ENCODE measurements at places on chromosomes 16 and 17.

DNA sequence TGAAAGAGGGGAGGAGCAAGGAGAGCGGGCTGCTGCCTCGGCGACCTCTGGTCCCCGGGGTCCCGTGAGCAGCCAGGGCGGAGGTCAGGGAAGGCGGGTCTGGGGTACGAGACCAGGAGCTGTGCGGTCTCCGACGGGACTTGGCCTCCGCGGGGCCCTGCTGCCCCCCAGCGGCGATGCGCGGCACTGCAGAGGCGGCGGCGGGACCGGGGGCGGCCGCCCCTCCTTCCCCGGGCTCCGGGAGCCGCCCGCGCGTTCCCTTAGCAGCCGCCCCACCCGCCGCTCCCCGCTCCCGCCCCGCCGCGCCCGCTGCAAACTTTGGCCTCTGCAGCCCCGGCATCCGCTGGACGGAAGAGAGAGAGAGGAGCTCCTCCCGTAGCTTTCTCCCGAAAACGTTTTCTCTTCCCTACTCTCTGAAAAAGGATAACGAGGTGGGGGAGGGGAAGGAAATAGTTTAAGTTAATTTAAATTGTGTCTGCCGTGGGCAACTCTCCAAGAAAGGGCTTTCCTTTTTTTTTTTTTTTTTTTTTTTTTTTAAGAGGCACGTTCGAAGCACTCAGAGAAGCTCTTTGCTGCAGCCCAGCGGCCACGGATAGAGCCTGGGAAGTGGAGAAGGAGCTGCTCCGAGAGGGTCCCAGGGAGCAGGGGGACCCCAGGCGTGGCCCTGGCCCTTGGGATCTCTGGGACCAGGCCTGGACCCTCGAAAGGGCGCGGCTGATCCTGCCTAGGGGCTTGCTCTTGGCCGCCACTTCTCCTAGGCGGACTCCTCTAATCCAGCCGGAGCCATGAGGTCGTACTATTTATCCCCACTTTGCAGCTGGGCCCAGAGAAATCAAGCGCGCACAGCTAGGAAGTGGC lies 43.2 kb downstream of the C16orf82 start:
- DNase-seq: peak; percentile 93

DNA sequence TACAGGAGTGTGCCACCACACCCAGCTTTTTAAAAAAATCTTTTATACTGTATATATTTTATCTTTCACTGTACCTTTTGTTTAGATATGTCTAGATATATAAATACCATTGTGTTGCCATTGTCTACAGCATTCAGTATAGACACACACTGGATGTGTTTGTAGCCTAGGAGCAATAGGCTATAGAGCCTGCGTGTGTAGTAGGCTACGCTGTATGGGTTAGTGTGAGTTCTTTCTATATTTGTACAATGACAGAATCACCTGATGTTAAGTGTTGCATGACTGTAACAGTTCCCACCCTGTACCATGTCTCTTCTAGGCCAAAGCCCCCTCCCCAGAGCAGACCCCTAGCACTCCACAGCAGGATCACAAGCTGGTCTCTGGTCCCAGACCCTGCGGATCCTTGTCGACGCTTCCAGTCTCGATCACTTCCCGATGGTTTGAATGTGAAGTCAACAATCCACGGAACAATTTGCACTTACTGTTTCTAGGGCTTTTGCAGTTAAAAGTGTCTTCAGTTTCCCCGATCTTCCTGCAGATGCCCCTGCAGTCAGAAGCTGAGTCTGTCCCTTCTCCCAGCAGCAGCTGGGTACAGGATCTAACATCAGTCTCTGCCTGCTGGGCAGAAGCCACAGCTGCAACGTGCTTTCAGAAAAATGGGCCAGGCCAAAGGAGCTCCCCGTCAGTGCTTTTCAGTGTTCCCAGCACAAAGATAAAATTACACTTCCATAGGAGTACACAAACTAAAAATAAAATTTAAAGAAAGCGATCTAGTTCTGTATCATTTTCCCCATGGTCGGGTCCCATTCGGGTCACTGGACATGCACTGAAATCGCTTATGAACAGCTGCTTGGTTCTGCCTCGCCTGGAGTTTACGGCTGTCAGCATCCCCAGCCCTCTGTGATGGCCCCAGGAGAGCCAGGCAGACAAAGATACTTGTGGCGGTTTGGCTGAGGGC lies 35.4 kb downstream of the ADAM11 start:
- DNase-seq: peak; percentile 28

DNA sequence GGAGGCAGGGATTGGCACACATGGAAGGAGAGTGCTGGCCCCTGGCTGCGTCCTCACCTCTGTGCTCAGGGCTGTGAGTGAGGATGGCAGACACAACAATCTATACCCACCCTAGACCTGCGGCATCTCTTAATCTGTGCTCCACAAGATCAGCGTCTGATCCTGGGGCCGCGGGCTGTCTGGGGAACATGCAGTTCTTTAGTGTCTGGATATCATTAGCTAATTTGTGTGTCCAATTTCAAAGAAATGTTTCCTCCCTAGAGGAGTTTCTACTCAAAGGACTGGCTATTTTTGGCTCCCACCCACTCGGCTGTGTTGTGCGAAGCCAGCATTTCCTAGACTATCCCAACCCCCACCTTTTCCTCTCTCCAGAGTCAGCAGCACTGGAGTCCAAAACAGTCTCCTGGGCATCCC lies 93.8 kb downstream of the GRIN2A start:
- no peak for DNase-seq

- DNase-seq: no peak
These were observed 3.3 kb downstream of the IFT20 start for GRCh38 chr17:28331891-28332420.

DNA sequence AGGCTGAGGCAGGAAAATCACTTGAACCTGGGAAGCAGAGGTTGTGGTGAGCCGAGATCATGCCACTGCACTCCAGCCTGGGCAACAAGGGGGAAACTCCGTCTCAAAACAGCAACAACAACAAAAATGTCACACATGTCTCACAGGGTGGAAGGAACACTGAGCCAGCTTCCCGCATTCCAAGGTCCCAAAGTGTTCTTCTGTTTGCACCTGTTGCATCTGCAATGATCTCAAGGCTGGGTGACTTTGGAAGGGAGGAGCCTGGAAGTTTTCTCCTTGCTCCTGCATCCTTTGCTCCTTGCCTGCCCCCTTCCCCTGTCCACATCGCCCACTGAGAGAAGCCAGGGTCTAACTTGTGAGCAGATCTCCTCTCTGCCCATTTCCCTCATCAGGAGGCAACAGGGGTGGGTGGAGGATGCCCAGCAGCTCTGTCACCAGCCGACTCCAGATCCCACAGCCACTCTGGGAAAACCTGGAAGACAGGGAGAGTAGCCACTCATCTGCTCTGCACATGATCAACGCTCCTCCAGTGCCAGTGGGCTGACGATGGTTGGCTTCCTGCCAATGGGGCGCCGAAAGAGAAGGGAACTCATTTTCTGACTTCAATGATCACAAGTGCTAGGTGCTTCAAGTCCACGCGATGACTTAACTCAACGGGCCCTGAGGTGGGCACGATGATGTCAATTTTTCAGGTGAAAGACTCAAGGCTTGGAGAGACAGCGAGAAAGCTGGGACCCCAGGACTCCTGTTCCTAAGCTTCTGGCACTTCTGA lies 12.6 kb downstream of the CHST6 start:
- no peak for DNase-seq

DNA sequence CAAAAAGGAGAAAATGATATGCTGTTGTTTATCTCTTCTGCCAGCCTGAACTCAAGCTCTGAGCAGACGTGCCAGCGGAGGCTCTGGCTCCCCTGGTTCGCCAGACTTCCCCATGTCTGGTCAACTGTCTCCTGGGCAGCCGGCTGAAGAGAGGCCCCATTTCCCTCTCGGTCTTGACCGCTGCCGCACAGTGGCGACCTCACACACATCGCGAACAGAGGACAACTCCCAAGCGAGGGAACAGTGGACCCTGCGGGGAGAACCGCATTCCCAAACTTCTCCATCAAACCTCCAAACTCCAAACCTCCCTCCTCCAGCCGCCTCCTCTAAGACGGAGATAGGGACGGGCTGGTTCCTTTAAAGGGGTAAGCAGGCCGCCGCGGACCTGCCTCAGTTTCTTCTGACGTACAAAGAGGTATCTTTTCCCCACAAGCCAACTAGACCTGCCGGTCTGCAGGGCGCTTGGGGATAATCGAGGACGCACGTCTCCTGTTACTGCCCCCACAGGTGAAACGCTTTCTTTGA lies 24.9 kb upstream of the RFFL start:
- peak; percentile 89 for DNase-seq

DNA sequence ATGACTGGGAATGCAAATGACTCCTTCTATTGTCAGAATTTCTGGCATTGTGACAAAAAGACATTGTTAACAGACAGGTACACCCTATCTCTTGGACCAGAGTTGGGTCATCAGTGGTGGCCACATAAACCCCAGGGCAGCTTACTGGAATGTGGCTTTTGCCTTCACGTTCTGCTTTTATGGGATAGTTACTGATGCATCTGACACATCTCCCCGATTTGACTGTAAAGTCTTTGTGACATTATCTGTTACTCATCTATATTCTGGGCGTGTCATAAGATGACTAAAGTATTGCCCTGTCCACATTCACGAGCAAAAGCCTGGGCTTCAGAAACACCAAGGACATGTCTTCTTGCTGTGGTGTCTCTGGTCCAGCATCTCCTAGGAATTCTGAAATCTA lies 18.7 kb upstream of the AQP8 start:
- DNase-seq: no peak

DNA sequence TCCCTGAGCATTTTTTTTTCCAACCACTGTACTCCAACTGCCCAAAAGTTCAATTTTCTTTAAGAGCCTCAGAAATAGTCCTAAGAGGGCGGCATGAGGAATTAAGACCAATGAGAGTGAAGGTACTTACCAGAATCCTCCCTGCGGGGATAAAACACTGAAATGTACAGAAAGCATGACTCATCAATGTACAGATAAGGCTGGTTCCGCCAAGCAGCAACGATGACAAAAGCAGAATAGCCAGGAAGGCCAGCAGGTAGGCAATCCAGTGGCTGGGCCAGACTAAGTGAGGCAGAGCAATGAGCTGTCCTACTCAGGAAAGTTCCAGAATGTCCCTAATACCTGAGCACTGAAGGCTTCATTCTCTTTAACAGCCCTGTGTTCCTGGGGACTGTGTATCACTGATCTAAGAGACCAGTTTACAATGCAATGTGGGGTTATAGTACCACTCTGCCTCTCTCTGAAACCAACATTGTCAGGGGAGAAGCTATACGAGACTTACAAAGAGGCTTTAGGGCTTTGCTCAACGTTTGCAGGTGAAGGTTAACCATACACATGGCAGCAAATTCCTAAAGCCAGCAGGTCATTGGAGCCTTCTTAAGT lies 11.0 kb upstream of the GPR139 start:
- no peak for DNase-seq

- DNase-seq: peak; percentile 83
These were observed 6.7 kb downstream of the PRSS36 start for GRCh38 chr16:31143011-31143693.

DNA sequence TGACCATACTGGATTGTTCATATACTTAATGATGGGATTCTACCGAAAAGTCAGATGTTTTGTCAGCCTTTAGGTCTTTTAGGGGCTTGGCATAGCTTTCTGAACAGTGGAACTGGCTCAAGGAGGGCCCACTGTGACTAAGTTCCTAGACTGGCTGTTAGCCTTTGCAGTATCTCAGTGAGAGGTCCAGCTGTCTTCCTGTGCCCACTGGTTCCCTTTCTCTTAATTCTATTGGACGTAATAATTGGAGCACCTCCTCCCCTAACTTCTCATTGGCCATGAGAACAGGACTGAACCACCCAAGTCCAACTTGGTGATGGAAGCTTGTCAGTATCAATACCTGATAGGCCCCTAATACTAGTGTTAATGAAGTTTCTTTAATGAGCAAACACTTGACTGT lies 13.5 kb downstream of the KPNA2 start:
- DNase-seq: no peak

GRCh38 chr16:66899945-66900710 lies 18.6 kb downstream of the CDH16 start:
- DNase-seq: no peak

- peak; percentile 84 for DNase-seq
These were observed 1.3 kb downstream of the GJD3 start for GRCh38 chr17:40363111-40363827.

GRCh38 chr17:46876353-46876887 lies 25.0 kb downstream of the WNT9B start:
- peak; percentile 74 for DNase-seq

- no peak for DNase-seq
These were observed 241.4 kb upstream of the IRX5 start for GRCh38 chr16:54689072-54689865.

DNA sequence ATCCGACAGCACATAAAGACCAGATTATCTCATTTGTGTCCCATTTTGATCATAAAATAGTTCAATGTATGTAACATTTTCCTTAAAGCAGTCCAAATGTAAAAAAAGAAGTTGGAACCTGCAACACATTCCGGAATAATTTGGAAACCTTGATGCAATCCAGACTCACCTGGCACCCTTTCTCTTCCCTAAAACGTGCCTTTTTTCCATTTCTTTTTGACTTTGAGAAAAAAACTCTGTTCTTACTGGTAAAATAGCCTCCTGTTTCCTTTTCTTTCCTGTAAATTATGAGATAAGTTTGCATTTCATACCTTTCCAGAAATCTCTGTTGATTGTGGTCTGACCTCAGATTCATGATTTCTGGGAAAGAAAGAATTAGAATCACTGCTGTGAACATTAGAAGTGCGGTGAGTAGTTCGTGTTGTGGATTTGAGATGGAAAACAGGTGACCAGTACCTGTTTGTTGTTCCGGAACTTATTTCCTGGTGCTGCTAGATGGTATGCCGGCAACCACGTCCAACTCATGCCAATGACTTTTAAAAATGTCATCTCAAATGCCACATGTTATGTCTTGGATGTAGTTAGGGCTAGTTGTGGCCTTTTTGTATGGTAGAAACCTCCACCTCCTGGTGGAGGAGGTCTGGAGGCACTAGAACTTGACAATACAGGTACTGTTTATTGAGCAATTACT lies 108.1 kb downstream of the SOCS1 start:
- no peak for DNase-seq

GRCh38 chr17:17904166-17905035 lies 67.6 kb upstream of the SREBF1 start:
- DNase-seq: peak; percentile 20

GRCh38 chr16:16141141-16141540 lies 82.2 kb downstream of the ABCC6 start:
- no peak for DNase-seq

GRCh38 chr17:56761387-56761786 lies 72.3 kb downstream of the C17orf67 start:
- no peak for DNase-seq

Data from spleen (tissue), 13 donors.